ENCODE measurements at places on chromosomes 12 and 14. TPM values are rescaled to one million over a fixed set of nuclear protein-coding genes. Genes with fewer than 3 reads are reported as not detected.

DNA sequence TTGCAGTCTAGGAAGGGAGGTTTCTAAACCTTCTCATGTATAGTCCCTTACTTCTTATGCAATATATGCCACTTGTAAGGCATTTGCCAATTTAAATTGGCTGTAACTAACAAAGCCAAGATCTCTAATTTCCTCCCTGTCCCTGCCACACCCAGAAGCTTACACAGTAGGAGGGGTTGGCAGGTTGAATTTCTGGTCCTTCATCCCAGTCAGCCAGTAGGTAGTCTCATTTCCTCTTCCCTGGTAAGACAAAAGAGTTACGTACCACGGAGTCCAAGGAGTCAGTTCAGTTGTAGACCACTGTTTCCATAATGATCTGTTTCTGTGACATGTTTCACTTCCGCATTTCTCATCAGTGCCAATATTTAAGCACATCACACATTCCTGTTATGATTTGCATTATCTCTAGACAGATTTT is 47.0 kb upstream of the PLBD1 start:
- no peaks in the 10 kb centered on the region for H3K36me3 ChIP-seq
- no peak overlapping the region for H3K4me3 ChIP-seq
- peak overlapping the region; percentile 3 for H3K27ac ChIP-seq
- H3K27me3 ChIP-seq: no peaks in the 10 kb centered on the region
- H3K4me1 ChIP-seq: peaks cover 6% of the 10 kb centered on the region
- DNase-seq: no peak

DNA sequence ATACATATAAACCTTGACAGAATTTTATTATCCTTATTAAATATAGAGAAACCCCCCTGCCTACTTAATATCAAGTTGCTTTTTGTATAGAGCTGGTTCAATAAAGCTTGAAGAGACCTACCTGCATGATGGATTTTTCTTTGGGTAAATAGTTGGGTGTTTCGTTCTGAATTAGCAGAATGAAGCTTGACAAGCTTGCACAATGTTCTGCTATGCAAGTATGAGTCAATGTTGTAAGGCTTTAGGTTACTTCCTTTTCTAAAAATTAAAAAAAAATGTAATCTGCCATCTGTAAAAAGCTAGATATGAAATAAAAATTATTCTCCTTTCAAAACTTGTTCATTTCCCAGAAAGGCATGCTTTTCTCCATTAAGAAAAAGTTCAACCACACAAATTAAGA is 1662.6 kb upstream of the SEL1L start:
- DNase-seq: no peak
- no peak overlapping the region for H3K27ac ChIP-seq
- no peaks in the 10 kb centered on the region for H3K27me3 ChIP-seq
- H3K36me3 ChIP-seq: no peaks in the 10 kb centered on the region
- H3K4me1 ChIP-seq: no peaks in the 10 kb centered on the region

DNA sequence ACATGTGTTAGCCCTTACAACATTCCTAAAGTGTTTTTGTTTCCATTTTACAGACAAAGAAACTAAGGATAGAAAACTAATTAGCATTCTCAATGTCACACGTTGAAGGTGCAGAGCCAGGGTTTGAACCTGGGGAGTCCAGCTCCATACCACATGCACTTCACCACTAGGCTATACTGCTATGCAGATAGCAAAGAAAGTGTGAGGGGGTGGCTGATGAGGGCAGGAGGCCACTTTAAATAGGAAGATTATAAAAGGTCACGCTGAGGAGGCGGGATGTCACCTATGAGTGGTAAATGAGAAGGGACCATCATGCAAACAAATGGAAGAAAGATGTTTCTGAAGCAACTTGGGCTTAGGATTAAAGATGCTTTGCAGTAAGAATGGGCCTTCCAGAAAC is 213.9 kb downstream of the EGLN3 start:
- H3K4me3 ChIP-seq: no peak overlapping the region
- H3K36me3 ChIP-seq: no peaks in the 10 kb centered on the region
- no peak overlapping the region for H3K27ac ChIP-seq
- DNase-seq: no peak
- no peaks in the 10 kb centered on the region for H3K4me1 ChIP-seq

- DNase-seq: peak; percentile 62
- no peak overlapping the region for H3K27ac ChIP-seq
- no peak overlapping the region for H3K4me3 ChIP-seq
These were observed 9.4 kb upstream of the GPR132 start for GRCh38 chr14:105074601-105075053.

DLK1 gene
- total RNA-seq: not detected

CHST11 gene
- total RNA-seq: 40.4 TPM
